CD4-positive, alpha-beta T cell treated with Interleukin-4 for 1 hour (primary cell): ENCODE measurements at places on chromosomes 1 and 21.

DNA sequence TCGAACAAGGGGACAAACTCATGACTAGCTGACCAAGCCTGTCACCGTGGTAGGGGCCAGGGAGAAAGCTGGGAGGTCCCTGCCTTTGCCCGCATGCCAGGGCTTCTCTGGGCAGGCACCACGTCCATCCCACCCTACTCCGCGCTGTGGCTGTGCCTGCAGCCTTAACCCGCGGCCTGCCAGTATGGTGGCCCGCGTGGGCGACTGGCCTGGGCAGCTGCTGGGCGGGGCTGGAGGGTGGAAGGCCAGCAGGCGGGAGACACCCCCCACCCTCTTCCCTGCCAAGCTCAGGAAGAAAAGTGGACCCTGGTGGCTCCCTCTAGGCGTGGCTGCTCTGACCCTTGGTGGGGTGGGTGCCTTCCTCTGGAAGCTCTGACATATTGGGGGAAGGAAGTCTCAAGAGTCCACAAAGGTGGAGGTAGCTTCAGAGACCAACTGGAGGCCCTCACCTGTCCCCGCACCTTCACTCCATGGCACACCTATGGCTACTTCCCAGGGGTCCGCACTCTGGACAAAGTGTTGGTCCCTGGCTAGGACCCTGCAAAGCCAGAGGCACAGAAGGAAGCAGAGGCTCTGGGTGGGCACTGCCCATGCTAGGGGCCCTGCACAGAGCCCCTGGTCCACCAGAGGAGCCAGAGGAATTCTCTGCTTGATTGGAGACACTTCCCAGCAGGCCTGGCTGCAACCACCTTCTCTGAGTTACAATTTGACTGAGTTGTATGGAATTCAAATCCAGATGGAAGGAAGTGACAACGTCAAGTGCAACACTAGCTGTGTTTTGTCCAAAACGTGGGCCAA is 3.3 kb upstream of the SKI start:
- DNase-seq: no peak

GRCh38 chr1:244387415-244387814 is 64.3 kb downstream of the ADSS2 start:
- DNase-seq: no peak

- no peak for DNase-seq
Measured at GRCh38 chr1:52926864-52927211, 238 bp upstream of the SCP2 start.

GRCh38 chr1:36279110-36279788 is 26.9 kb upstream of the SH3D21 start:
- no peak for DNase-seq

GRCh38 chr1:3000214-3000613 is 21.1 kb upstream of the ACTRT2 start:
- DNase-seq: no peak

DNA sequence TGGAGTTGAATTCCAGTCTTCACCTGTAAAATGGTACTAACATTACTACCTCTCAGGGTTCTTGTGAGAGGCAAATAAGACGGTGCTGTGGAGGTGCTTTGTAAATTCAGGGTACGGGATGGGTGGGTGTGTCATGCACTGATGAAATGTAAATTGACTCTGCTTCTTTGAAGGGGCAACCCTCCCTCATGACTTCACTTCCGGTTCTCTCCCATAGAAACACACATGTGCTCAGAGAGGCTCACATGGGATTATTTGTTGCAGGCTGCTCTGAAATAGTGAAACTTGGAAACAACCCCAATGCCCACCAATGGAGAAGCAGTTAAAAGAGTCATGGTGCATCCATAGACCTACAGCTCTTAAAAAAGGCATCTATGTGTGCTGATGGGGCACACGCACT is 44.9 kb upstream of the SCMH1 start:
- DNase-seq: no peak

DNA sequence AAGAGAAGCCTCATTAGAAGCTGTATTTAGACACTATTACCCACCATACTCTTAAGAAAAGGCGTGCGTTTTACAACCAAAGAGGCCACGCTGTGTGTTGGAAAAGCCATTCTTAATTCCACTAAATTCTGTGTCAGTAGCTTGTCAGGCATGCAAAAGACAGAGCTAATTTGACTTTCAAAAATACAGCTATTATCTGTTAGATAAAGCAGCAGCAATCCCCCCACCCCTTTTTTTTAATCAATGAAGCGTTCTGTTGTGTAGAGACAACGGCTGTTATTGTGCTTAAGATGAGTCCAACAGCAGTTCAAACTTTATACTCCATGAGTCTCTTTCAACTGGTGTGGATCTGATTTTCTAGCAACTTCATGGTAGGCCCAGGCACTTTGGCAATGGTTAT is 43.5 kb downstream of the PLA2G4A start:
- no peak for DNase-seq

- DNase-seq: no peak
Measured at GRCh38 chr1:36199934-36200741, 24.1 kb upstream of the THRAP3 start.

DNA sequence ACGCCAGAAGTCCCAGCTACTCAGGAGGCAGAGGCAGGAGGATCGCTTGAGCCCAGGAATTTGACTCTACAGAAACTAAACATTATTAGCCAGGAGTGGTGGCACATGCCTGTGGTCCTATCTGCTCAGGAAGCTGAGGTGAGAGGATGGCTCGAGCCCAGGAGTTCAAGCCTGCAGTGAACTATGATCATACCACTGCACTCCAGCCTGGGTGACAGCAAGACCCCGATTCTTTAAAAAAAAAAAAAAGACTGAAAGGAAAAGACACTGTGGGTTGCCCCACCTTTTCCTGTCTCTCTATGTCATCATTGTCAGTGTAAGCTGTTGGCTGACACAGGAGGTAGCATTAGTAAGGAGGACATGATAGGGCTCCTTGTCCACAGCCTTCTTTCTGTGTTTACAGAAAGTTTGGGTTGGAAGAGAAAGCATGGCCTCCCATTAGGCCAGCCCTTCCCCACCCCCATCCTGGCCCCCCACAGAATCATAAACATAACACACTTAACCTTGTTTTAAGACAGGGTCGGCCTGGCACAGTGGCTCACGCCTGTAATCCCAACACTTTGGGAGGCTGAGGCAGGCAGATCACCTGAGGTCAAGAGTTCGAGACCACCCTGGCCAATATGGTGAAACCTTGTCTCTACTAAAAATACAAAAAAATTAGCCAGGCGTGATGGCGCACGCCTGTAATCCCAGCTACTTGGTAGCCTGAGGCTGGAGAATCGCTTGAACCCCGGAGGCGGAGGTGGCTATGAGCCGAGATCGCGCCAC is 20.6 kb upstream of the RCAN3 start:
- peak; percentile 75 for DNase-seq

- DNase-seq: no peak
Measured at GRCh38 chr1:60620087-60620486, 462.3 kb upstream of the NFIA start.

GRCh38 chr1:103416681-103417286 is 108.7 kb upstream of the RNPC3 start:
- no peak for DNase-seq

DNA sequence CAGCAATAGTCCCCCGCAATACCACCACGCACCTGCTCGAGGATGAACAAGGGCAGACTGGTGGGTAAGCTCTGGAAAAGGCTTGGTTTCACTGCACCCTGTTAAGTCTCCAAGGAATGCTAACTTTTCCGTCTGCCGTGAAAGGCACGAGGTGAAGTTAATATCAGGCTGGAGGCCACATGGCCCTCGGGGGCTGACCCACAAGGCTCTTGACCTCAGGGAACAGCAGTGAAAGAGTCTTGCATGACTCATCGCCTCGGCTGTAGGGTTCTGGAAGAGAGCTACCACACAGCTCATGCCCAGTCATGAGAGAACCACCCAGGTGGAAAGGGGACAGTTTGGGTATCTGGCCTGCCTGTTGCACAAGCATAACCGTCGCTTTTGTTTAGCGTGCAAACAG is 24.7 kb downstream of the SCCPDH start:
- no peak for DNase-seq

- DNase-seq: no peak
Measured at GRCh38 chr1:230610589-230610988, 31.7 kb upstream of the COG2 start.

DNA sequence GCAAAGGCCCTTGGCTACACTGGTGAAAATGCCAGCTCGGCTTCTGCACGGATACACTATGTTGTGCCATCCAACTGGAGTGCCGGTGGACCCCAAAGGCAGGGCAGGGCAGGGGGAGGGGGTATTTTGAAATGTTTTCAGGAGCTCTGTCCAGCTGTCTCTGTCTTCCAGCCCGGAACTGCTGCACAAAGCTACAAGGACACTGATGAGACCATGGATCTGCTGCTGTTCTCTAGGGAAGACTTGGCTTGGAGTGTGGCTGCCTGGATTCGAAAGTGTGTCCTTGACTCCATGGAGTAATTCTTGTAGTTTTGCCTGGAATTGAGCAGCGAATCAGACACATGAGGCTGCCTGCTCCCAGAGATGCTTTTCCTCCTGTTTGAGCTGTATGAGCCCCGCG is 42.4 kb downstream of the TTC39A start:
- DNase-seq: no peak

DNA sequence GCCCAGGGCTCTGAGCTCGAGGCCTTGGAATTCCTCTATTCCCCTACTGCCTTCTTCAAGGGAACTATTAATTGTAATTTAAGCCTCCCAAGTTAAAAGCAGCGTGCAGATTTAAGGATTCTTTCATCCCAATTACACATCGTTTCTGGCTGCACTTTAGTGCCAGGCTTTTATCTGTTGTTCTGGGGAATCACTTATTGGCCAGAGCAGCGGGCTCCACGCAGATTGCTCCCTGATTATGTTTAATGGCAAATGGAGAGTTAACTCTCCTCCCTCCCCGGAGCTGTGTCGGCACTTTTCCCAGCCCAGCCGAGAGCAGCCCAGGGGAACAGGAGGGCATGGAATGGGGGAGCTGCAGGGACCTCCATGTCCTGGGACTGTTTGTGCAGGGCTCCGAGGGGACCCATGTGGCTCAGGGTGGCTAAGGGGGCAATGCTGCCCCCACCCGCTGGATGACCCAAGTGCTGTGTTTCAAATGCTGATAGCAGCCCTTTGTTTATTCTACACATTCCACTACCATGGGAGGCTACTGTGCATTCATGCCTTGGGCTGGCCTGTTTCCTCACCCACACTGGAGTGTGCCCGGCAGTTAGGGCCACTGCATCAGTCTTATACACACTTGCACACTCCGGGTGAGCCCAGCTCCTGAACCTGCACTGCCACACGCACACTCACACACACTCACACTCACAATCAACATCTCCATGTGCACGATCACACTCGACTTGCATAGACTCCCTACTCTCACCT is 93.3 kb upstream of the POU3F1 start:
- DNase-seq: no peak

DNA sequence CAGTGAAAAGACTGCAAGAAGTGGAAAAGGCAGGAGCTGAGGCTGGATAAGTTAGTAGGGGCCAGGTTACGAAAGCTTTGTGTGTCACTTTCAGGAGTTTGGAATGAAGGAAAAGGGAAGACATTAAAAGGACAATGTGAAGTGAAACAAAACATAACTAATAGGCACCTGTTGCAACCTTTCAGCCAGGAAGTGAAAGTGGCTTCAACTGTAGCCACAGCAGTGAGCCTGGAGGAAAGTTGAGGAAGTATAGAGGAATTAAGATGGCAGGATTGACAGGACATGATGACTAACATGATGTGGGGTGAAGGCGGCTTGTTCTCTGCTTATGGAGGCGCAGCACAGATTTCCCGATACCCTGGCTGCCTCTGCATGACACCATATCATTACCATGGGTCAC is 68.9 kb downstream of the C4BPA start:
- DNase-seq: no peak

- peak; percentile 66 for DNase-seq
Measured at GRCh38 chr1:223845037-223845809, 524 bp downstream of the TP53BP2 start.

GRCh38 chr1:118021668-118022067 is 92.1 kb downstream of the WDR3 start:
- no peak for DNase-seq

DNA sequence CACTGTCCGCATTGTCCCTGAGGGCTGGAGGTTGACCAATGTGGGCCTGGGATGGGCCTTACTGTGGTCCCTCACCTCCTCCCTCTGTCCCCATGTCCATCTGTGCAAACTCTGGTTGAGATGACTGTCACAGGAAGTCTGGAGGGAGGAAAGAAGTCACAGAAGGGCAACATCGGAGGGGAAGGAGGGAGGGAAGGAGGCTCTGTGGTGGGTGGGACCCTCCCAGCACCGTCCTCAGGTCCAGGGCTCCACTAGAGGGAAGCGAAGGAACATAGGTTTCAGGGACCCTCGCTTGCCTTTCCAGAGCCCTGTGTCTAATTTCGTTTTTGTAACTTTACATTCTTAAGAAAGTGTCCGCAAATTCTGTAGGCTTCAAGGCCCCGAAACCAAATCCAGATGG is 111.3 kb upstream of the SLC44A3 start:
- no peak for DNase-seq

DNA sequence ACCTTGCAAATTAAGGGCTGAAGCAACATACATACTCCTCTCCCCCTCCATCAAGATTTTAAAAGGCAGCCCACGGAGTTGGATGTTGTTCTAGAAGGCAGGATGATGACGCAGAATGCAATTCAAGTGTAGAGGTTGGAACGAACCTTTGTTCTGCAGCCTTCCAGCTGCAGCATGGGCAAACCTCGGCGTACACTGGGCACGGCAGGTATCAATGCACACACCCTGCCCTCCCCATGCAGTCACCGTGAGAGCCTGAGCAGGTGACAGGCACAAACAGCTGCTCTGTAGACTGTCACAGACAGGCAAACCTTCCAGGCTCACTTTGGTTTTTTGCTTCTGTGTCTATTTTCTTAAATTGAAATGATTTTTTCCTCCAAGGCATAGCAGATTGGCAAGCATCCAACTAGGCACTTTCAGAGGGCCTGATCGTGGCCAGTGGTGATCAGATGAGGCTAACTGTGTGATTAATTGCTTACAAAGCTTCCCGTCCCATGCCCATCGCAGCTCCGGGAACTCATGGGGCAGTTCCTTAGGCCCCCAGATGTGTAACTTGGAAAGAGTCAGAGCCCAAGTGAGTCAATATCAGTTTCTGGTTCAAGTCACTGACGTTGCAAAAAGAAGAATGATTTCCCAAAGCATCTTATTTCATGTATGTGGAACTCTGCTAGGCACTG is 82.3 kb downstream of the ITPKB start:
- peak; percentile 73 for DNase-seq

- DNase-seq: peak; percentile 39
Measured at GRCh38 chr1:201020721-201021629, 2.5 kb downstream of the KIF21B start.

GRCh38 chr1:151516031-151516511 is 4.9 kb downstream of the CGN start:
- no peak for DNase-seq

DNA sequence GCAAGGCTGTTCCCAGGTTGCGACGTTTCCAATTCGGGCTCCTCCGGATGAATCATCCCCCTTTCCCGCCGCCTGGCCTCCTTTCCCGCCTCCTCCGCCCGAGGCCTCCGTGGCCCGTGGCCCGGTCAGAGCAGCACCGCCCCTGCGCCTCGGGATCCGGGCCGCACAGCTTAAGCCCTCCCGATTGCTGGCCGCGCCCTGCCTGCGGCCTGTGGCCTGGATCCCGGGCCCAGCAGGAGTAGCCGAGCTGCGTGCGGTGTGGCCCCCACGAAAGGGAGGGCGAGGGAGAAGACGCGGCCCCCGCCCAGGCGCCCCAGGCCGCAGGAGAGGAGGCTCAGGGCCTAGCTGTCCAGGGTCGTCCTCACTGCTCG is 1.0 kb downstream of the TMEM200B start:
- no peak for DNase-seq
